GM12878 (cell line): ENCODE measurements at places on chromosomes 2 and 18. TPM values are rescaled to one million over a fixed set of nuclear protein-coding genes. Genes with fewer than 3 reads are reported as not detected.

Gene IL1A
- 6.1 and 6.6 TPM in 2 replicates for total RNA-seq

Gene CSRNP3
- 0.21 and 0.36 TPM in 2 replicates for total RNA-seq

Gene SKOR2
- not detected in 2 replicates for total RNA-seq

Gene MYO5B
- total RNA-seq: 4.1 and 4.4 TPM in 2 replicates

Gene MATN3
- not detected in 2 replicates for total RNA-seq

Gene MIB1
- total RNA-seq: 27.5 and 29.5 TPM in 2 replicates

DNA sequence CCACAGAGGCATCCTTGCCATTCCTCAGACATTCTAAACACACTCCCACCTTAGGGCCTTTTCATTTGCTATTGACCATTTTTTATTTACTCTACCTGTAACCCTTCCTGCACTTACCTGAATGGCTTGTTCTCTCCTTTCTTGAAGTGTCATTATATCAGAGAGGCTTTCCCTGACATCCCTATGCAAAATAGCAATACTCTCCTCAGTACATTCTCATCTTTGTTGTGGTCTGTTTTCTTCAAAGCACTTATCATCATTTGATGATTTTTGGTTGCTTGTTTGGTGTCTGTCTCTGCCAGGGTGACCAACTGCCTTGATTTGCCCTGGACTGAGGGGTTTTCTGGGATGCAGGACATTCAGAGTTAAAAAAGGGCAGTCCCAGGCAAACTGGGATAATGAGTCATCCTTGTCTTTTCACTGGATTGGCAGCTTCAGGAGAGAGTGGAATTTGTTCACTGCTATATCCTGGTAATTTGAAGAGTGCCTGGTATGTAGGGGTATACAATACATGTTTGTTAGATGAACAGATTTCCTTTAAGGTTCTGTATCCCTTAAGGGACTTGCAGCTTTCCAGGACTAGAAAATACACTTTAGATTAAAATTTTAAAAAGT lies 102.4 kb downstream of the BABAM2 start:
- DNase-seq: no peak

GRCh38 chr2:221125691-221126090 lies 446.4 kb downstream of the EPHA4 start:
- DNase-seq: no peak

- no peak for DNase-seq
These were observed 35.3 kb upstream of the CAVIN2 start for GRCh38 chr2:191881982-191882816.

GRCh38 chr2:35871672-35872071 lies 483.9 kb upstream of the CRIM1 start:
- no peak for DNase-seq

DNA sequence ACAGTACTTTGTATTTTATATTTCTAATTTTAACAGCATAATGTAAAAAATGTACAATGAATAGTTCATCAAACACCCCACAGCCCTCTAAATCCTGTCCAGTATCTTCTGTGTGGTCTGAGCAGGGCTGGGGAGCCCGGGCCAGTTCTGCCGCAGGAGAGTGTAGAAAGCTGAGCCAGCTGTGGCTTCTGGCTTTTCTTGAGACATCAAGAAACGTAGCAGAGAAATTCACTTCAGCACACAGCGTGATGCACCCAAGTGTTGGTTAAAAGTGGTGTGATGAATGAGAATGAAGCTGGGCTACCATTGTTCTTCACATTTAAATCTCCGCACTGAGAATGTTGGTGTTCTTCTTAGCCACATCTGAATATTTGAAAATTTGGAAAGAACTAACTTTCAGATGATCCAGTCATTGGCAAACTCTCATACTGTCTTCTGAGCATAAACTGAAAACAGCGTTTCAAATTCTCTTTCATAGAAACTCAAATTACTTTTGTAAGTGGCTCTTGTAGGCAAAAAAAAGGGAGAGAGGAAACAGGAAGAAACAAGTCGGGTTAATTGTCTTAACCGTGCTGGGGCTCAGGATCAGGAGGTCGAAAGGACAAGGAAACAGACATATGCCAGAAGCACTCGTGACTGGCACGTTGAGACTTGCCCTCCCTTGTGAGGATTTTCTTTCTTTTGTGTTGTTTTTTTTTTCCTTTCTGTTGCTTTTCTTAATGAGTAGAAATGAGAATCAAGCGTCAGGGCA lies 23.4 kb upstream of the TMEM87B start:
- DNase-seq: no peak

DNA sequence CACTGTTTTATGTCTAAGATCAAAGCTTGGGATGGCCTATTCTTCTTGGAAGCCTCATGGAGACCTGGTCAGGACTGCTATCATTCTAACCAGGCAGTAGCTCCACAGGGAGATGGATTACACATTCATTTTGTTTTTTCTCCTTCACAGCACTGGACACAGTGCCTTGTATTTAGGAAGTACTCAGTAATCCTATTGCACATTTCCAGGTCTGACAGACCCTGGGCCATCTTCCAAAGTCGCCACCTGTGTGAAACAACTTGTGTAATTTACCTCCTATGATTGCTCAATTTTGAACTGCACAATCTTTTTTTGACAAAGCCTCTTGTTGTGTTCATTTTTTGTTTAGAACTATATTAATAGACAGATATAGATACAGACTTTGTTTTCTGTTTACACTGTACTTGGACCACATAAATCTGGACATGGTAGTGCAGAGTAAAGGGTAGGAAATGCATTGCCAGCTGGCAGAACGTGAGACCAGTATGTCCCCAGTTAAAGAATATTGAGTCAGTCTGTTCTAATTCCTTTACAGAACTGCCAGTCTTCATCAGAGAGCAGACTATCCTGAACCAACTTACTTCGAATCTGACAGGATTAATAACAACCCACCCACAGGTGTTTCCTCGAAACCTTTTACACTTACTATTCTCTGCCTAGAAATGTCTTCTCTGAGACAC lies 277.8 kb upstream of the CYRIA start:
- DNase-seq: no peak

DNA sequence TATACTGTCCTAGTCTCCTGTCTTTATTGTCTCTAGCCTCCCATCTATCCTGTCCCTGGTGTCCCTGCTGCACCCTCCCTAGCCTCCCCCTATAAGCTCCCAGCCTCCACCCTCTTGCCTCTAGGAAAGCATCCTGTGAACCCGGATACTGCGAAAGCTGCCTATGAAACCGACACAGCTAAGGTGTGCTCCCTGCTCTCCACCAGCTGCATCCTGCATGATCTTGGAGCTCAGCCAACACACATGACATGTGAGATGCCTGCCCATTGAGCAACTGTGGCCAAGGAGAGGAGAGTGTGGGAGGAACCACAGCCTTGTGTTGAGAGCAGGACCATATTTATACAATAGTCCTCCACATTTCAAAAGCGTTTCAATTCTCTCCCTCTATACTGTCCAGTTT lies 187.1 kb downstream of the ZBTB7C start:
- peak; percentile 2 for DNase-seq

DNA sequence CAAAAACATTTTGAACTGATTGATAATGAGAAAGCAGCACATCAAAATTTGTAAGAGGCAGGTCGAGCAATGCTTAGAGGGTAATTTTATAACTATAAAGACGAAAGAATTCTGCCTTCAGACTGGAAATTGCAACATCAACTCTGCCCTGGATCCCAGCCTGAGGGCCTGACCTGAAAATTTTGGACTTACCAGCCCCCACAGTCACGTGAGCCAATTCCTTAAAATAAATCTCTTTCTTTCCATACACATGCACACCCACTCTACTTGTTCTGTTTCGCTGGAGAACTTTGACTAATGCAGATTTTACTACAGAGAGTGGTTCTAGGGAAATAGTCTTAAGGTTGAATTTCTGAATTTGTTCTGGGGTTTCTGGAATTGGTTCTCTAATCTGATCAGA lies 14.6 kb upstream of the ACOXL start:
- no peak for DNase-seq

GRCh38 chr2:74857725-74858124 lies 23.8 kb downstream of the HK2 start:
- DNase-seq: no peak

- DNase-seq: no peak
These were observed 150.6 kb downstream of the RIF1 start for GRCh38 chr2:151560289-151560688.

GRCh38 chr18:57902721-57903120 lies 99.6 kb upstream of the ATP8B1 start:
- DNase-seq: no peak

- DNase-seq: no peak
These were observed 461.9 kb upstream of the HS6ST1 start for GRCh38 chr2:128780434-128781080.

DNA sequence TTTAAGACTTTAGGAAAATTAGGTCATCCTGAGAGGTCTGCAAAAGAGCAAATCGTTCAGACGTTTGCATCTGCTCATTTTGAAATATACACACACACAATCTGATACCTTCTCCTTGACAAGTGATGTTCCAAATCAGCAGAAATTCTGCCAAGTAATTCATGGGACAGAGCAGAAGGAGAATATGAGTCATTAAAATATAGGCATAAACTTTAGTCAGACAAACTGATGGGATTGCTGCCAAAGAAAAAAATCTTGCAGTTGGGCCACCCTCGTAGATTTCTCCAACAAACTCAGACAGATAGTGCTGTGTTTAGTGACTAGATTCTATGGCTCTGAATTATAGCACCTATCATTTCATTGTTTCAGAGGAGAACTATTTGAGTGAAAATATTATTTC lies 336.3 kb downstream of the NYAP2 start:
- no peak for DNase-seq

GRCh38 chr2:55204950-55205349 lies 27.1 kb downstream of the CLHC1 start:
- no peak for DNase-seq

GRCh38 chr2:69811591-69811990 lies 17.9 kb upstream of the GMCL1 start:
- DNase-seq: no peak

DNA sequence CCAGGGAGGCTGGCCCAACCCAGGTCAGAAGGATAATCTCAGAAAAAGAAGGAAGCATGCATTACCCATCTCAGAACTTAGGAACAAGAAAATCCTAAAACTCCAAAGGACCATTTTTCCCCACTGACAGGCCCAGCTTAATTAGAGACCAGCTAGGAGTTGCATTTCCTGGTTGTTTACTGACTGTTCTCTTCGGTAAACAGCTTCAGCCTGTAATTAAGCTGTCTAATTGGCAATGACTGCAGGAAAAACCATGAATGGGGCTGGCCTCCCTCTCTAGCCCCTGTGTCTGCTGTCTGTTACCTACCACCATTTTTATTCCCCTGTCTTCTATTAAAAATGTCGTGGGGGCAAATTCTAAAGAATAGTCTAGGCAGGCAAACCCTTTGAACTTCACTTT lies 146.5 kb downstream of the AGAP1 start:
- DNase-seq: no peak

DNA sequence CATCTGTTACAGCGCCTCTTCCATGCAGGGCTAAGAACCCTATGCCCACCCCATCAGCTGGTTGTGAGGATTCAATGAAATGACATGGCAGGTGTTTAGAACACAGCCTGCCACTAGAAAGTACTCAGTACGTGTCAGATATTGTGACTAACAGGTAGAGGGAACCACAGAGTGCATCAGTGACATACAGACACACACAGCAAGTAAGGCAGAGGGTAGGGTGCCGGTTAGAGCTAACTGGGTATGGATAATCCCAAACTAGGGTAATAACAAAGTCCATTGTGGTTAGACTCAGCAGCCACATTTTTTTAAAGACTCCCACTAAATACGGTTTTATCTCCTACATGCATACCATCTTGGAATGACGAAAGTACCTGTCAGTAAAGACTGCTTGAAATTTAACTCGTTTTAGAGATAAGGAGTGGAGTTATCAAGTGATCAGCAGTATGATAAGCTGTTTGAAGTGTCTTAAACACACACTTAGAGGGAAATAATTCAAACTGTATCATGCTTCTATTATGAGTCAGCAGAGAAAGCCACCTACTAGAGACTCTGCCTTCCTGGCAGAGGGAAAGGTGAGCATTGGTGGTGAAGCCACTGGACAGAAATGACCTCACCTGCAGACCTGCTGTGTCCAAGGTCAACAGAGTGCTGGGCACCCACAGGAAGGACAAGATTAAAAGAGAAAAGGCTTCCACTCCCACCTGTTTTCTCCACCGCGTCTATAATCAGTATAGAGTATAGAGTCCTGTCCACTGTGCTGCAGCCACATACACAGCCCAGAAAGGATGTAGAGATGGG lies 20.6 kb downstream of the MPPE1 start:
- no peak for DNase-seq

DNA sequence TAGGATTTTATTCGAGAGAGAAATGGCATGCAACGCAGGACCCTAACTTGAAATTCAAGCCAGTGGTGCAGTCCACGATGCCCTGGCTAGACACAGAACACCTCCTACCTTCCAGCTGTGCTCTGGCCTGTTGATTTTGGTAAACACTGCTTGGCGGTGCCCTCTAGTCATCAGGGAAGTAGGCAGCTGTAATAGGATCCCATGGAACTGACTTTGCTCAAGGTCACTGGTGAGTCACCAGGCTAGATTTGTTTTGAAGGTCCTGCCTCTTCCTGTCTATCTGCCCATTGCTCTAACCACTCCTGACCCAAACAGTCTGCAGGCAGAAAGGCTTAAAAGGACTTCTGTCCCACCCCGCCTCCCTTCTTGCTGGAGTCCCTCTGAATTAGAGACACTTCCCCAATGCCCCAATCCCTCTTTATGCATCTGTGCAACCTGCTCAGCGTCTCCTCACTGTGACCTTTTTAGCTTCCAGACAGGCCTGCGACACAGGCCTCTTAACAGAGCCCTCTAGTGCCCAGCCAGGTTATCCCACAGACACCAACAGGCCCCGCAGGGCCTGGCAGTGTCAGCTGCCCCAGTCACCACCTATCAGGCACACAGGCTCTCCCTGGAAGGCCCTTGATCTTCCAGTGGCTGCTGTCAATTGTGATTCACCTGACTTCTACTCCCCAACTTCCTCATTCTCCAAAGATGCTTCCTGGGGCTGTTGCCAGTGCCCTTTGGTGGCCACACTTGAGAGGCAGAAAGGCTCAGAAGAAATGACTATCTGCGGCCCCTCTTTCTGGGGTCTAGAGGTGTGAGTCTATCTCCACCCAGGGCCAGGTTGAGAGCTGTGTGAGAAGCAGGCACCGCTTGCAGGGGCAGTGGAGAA lies 5.2 kb downstream of the TMEM127 start:
- DNase-seq: no peak

DNA sequence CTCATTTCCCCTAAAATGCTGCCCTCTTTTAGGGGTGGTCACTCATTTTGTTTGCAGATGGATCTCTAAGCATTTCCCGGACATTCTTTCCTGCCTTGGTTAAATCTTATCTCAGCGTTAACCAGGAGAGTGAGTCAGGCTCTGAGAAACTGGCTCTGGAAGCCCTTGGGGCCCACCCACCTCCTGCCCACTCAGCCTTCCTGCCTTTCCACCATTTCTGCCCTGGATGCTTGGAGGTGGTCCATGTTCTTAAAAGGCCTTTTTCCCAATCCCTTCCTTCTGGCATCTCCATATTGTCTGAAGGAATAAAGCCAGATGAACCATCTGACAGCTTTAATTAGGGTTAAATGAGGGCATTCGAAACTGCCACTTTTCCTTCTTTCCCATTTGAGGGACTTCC lies 9.5 kb downstream of the HK2 start:
- DNase-seq: no peak

GRCh38 chr18:39795350-39795749 lies 2159.7 kb upstream of the PIK3C3 start:
- DNase-seq: no peak

GRCh38 chr2:96665083-96665569 lies 22.6 kb downstream of the FER1L5 start:
- DNase-seq: no peak
